ENCODE measurements at places on chromosomes 4 and X. TPM values are rescaled to one million over a fixed set of nuclear protein-coding genes. Genes with fewer than 3 reads are reported as not detected.

PTPN13 gene
- total RNA-seq = 130 TPM

HS6ST2 gene
- 3.6 TPM for total RNA-seq

NIPAL1 gene
- total RNA-seq = 3.4 TPM

ADH1A gene
- not detected for total RNA-seq

KLF8 gene
- 53.7 TPM for total RNA-seq

IBSP gene
- total RNA-seq = not detected

SLC10A6 gene
- not detected for total RNA-seq

F9 gene
- not detected for total RNA-seq

DNA sequence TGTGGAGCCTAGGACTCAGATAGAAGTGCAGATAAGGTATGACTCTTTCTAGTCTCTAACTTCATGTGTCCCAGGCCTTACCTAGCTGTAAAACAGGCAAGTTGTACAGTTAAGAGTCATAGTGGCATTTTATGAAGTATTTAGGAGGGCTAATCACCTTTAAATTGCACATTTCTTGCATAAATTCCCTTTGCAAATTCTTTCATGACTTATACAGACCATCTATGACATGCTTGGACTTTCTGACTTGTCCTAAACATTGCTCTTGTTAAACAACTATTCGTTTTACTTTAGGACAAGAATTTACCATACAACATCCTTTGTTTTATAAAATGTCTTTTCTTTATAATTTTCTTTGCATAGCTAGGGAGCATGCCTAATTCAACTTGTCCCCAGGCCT, 7.8 kb upstream of the RRAGB start:
- H3K4me3 ChIP-seq = no peak overlapping the region
- no peaks in the 10 kb centered on the region for H3K27me3 ChIP-seq
- no peaks in the 10 kb centered on the region for H3K36me3 ChIP-seq
- no peaks in the 10 kb centered on the region for H3K4me1 ChIP-seq

DNA sequence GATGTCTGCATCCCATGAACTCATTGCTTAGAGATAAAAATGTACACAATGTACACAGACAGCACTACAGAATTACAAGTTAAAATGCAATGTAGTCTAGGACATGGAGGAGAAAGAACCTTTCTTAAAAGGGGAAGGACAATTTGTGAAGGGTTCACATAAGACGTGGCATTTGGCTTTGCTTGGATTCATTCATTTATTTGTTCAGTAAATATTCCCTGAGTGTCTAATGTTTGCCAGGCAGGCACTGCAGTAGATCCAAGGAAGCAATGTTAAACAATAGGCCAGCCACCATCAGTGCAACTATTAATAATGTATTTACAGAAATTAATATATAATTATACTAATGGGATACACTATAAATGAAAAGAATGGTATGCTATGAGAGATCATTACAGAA, 94.4 kb downstream of the GRIA2 start:
- H3K36me3 ChIP-seq = no peaks in the 10 kb centered on the region
- H3K27me3 ChIP-seq = no peaks in the 10 kb centered on the region
- H3K4me1 ChIP-seq = no peaks in the 10 kb centered on the region
- H3K27ac ChIP-seq = no peak overlapping the region
- DNase-seq = no peak

GRCh38 chr4:10117359-10118047, 904 bp upstream of the WDR1 start:
- peak overlapping the region; percentile 83 for H3K27ac ChIP-seq
- DNase-seq = peak; percentile 53
- peaks cover 29% of the 10 kb centered on the region for H3K4me1 ChIP-seq
- no peaks in the 10 kb centered on the region for H3K27me3 ChIP-seq

GRCh38 chr4:187910741-187911140, 84.8 kb upstream of the ZFP42 start:
- DNase-seq = no peak
- no peak overlapping the region for H3K4me3 ChIP-seq
- H3K27ac ChIP-seq = no peak overlapping the region
- no peaks in the 10 kb centered on the region for H3K36me3 ChIP-seq
- H3K4me1 ChIP-seq = no peaks in the 10 kb centered on the region
- H3K27me3 ChIP-seq = no peaks in the 10 kb centered on the region

DNA sequence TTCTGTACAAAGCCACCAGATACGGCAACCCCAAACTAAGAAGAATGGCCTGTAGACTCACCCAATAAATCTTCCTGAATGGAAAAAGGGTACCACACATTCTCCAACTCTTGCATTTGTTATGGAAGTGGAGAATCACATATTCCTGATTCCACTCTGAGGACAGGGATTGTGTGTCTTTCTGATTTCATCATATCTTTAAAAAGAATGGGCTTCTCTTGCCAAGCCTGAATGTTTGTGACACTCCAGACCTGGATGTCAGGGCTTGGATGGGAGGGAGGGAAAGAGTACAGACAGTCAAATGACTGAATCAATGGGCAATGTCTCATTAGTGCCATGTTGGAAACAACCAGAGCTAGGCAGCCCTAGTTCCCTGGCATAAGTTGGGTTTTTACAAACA, 77.4 kb downstream of the PLAC1 start:
- H3K27ac ChIP-seq = no peak overlapping the region
- H3K27me3 ChIP-seq = no peaks in the 10 kb centered on the region
- no peaks in the 10 kb centered on the region for H3K4me1 ChIP-seq
- no peak overlapping the region for H3K4me3 ChIP-seq
- DNase-seq = no peak

GRCh38 chr4:87697272-87697671, 47.2 kb downstream of the DMP1 start:
- no peaks in the 10 kb centered on the region for H3K27me3 ChIP-seq
- H3K36me3 ChIP-seq = no peaks in the 10 kb centered on the region
- DNase-seq = no peak
- H3K27ac ChIP-seq = no peak overlapping the region
- no peak overlapping the region for H3K4me3 ChIP-seq

GRCh38 chrX:16469870-16470269, 180.1 kb upstream of the S100G start:
- no peaks in the 10 kb centered on the region for H3K36me3 ChIP-seq
- H3K4me3 ChIP-seq = no peak overlapping the region
- no peaks in the 10 kb centered on the region for H3K4me1 ChIP-seq
- no peak overlapping the region for H3K27ac ChIP-seq
- DNase-seq = peak; percentile 74
- H3K27me3 ChIP-seq = no peaks in the 10 kb centered on the region

- no peaks in the 10 kb centered on the region for H3K27me3 ChIP-seq
- H3K4me1 ChIP-seq = no peaks in the 10 kb centered on the region
- DNase-seq = peak; percentile 70
- H3K4me3 ChIP-seq = no peak overlapping the region
- H3K36me3 ChIP-seq = no peaks in the 10 kb centered on the region
Observed at GRCh38 chr4:1376841-1377605, 29.2 kb downstream of the NKX1-1 start.

DNA sequence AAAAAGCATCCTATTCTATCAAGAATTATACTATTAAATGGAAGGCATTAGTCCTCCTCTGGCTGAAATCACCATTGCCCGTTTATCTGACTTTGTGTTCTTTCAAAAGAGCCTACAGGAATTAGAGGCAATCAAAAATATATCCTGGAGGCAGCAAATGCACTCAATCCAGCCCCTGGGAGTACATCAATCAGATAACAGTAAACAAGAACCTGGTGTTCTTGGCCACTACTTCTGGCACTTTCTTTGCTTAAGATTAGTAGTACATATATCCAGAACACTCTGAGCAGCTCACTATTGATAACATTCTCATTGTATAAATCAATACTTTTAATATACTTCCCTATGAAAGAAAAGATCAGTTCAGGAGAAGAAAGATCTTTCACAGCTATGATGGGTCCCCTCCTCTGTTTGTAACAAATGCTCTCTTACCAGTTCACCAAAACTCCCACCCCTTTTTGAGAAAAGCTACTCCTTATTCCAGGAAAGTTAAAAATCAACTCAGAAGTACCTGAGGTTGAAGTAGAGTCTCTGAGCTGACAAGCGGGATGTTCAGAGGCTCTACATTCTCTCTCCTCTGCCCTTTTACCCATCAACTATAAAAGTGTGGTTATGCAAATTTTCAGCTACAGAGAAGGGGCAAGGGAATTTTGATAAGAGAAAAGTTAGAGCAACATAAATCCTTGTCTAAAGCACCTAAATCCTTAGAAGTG, 176.0 kb downstream of the COX18 start:
- H3K27me3 ChIP-seq = peaks cover 23% of the 10 kb centered on the region
- no peak for DNase-seq
- no peaks in the 10 kb centered on the region for H3K36me3 ChIP-seq
- H3K4me3 ChIP-seq = no peak overlapping the region
- peaks cover 24% of the 10 kb centered on the region for H3K4me1 ChIP-seq

DNA sequence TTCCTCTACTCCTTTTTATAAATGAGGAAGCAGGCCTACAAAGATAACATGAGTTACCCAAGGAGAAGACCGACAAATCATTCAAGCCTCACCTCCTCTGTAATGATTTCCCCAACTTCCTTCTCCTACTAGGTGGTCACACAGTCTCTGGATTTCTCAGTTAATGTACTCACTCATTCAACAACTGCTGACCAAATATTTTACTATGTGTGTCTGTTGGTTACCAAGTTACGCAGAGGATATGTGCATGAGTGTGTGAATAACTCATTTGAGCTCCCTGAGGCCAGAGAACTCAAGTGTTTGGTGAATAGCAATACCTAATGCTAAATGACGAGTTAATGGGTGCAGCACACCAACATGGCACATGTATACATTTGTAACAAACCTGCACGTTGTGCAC, 10.4 kb downstream of the CASK start:
- no peak for DNase-seq
- no peak overlapping the region for H3K27ac ChIP-seq
- no peaks in the 10 kb centered on the region for H3K36me3 ChIP-seq
- no peaks in the 10 kb centered on the region for H3K4me1 ChIP-seq

GRCh38 chrX:24333371-24333770, 19.5 kb upstream of the SUPT20HL2 start:
- no peak overlapping the region for H3K4me3 ChIP-seq
- DNase-seq = no peak
- H3K4me1 ChIP-seq = no peaks in the 10 kb centered on the region

DNA sequence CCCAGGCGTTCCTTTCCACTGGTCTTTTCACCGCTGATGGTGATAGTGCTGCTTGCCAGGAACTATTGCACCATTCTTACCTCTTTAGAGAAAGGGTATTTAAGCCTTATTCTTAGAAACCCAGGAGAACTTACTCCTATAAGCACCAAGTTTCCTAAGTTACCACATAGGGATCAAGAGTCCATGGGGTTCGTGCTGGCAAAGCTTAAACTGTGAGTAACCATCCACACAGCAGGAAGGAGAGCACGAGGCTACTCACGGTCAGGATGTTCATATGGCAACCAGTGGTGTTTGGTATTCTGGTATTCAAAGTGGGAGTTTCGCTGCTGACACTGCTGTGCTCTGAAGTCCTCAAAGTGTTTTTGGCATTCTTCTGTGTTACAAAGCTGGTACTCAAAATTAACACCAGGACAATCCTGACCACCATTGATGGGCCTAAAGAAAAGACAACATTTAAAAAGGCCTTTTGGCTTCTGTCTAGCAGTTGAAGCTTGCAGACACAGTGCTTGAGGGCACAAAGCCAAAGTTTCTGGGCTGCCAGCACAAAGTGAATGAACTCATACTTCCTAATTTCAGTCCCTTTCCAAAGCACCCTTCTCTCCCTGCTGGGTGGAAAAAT, 256.9 kb downstream of the ADAMTS3 start:
- peak overlapping the region; percentile 62 for H3K27ac ChIP-seq
- H3K27me3 ChIP-seq = no peaks in the 10 kb centered on the region
- DNase-seq = peak; percentile 75
- H3K4me3 ChIP-seq = no peak overlapping the region
- H3K4me1 ChIP-seq = no peaks in the 10 kb centered on the region

DNA sequence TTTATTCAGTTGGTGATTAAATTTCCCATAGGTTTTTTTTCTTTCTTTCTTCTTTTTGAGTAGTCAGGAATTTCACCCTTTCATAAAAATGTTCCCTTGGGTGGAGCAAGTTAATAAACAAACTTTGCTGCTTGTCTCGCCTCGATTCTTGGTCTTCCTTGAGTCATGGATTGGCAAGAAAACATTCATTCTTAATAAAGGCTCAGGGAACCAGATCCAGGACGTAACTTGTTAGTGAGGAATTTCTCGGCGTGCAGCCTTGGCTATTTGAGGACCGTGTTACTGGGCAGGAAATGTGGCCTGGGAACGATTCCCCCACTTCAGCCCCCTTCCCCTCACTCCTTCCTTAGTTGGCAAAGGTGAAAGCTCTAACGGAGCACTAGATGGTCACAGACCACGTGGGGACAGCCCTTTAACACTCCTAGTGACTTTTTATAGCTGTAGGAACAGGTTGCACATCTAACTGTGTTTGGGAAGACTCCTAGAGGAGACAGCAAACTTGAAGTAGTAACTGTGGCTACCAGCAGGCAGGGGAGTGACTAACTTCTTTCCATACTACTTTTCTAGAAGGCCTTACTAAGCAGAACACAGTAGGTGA, 106.8 kb downstream of the UCHL1 start:
- no peak overlapping the region for H3K27ac ChIP-seq
- H3K27me3 ChIP-seq = peaks cover 58% of the 10 kb centered on the region
- peaks cover 12% of the 10 kb centered on the region for H3K4me1 ChIP-seq
- no peaks in the 10 kb centered on the region for H3K36me3 ChIP-seq
- peak; percentile 61 for DNase-seq

- peak; percentile 78 for DNase-seq
- H3K27ac ChIP-seq = no peak overlapping the region
- peaks cover 97% of the 10 kb centered on the region for H3K27me3 ChIP-seq
- H3K4me3 ChIP-seq = no peak overlapping the region
- H3K36me3 ChIP-seq = no peaks in the 10 kb centered on the region
- no peaks in the 10 kb centered on the region for H3K4me1 ChIP-seq
Observed at GRCh38 chr4:4862665-4863482, 3.4 kb downstream of the MSX1 start.

DNA sequence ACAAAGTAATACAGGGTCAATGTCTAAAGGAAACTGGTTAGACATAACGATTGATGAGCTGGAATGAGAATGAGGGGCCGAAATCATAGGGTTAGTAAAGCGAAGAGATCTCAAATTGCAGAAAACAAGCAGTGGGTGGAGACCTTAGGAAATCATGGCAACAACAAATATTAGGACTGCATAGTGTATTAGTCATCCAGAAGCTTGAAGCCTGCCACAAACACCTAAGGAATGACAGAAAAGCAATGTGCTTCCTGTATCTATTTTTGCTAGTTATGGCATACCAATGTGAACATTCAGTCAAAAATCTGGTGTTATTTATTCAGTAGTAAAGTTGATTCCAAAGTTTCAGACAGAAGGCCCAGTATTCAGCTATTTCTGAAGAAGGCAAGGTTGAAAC, 410.9 kb upstream of the CT83 start:
- no peaks in the 10 kb centered on the region for H3K4me1 ChIP-seq
- H3K27ac ChIP-seq = no peak overlapping the region
- no peaks in the 10 kb centered on the region for H3K36me3 ChIP-seq
- no peak overlapping the region for H3K4me3 ChIP-seq
- DNase-seq = no peak

- H3K27ac ChIP-seq = no peak overlapping the region
- H3K36me3 ChIP-seq = no peaks in the 10 kb centered on the region
- no peak overlapping the region for H3K4me3 ChIP-seq
- no peaks in the 10 kb centered on the region for H3K4me1 ChIP-seq
- DNase-seq = no peak
- no peaks in the 10 kb centered on the region for H3K27me3 ChIP-seq
Observed at GRCh38 chr4:121093261-121093660, 20.9 kb upstream of the NDNF start.
